Endothelial cell (in vitro differentiated cells): ENCODE measurements at places on chromosomes 5 and 9.

DNA sequence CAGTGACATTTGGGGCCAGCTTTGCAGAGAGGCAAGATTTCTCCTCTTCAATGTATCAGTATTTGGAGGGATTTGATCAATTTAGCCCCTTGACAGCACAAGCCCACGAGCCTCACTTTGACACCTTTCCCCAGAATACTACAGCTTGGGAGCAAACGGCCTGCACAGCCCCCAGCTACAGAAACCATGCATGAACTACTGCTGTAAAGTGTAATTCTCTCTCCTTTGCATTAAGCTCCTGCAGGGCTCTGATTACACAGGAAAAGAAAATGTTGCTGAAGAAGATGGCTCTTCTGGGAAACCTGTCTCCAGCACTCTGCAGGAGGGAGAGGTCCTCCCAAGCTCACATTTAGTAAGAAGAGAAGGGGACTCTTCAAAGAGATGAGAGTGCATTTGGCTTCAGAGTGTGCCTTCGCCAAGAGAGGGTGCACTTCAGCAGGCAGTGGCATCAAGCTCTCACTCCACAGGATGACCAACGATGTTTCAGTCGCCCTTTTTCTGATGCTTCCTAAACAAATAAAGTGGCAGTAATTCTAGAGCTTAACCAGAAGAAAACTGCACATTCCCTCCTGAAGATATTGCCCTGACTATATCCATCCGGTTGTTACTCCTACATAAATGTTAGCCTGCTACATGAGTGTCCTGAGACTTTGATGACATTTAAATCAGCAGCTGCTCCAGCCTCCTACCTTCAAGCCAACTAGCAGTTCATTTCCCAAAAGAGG lies 272.2 kb downstream of the AUH start:
- no peak for DNase-seq

DNA sequence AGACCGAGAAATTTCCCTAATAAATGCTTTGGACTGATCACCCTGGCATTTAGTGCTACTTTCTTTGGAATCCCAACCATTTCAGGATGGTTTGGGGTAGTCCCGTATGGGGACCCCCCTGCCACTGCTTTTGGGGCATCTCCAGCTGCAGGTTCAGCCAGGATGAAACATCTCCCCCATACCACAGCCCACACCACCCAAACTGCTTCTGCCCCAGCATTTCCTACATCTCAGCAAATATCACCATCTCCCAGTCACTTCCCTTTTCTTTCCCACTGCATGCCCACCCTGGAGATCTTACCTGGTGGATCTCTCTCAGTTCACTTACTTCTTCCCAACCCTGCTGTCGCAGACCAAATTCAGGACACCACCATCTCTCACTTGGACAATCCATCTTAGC lies 4.8 kb upstream of the P4HA2 start:
- DNase-seq = no peak

- no peak for DNase-seq
These were observed 220.6 kb upstream of the EDIL3 start for GRCh38 chr5:84605241-84605640.

- no peak for DNase-seq
These were observed 480.0 kb downstream of the TAF11L14 start for GRCh38 chr5:18114151-18114757.

- no peak for DNase-seq
These were observed 11.8 kb downstream of the SUB1 start for GRCh38 chr5:32597041-32597629.

DNA sequence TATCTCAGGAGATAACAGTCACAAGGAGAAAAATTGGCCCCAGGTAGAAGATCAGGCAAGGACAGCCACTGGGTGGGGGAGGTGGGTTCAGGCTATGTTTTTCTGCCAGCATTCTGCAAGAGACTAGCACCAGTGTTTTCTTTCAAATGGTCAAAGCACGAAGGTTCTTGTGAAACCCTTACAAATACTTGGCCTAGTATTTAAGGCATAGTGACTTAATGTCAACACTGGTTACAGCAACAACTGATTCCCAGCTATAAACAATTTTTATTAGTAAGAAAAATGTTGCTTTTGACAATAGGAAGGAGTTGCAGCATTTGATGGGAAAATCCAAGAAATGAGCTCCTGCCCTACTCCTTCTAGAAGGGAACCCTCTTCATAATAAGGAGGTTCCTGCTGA lies 349.6 kb downstream of the SLIT3 start:
- DNase-seq = no peak

DNA sequence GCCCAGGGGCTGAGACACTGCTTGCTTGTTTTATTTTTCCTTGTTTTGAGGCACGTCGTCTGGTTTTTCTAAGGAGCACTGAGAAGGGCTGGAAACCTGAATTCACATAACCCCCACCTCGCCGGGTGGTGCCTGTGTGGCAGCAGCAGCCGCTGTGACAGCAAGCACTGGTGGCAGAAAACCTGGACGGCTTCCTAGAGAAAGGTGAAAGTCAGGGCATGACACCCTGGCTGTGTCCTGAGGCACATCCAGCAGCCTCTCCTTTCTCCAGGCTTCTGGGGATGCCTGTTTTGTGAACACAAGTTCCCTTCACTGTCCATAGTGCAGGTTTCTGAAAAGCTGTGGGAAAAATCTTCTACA lies 29.2 kb downstream of the MRPL36 start:
- no peak for DNase-seq

- DNase-seq = no peak
These were observed 42.9 kb upstream of the SPTLC1 start for GRCh38 chr9:92158097-92158601.

GRCh38 chr9:85949586-85950335 lies 8.8 kb downstream of the NAA35 start:
- DNase-seq = no peak

- no peak for DNase-seq
These were observed 157.8 kb downstream of the MED10 start for GRCh38 chr5:6220346-6221088.

DNA sequence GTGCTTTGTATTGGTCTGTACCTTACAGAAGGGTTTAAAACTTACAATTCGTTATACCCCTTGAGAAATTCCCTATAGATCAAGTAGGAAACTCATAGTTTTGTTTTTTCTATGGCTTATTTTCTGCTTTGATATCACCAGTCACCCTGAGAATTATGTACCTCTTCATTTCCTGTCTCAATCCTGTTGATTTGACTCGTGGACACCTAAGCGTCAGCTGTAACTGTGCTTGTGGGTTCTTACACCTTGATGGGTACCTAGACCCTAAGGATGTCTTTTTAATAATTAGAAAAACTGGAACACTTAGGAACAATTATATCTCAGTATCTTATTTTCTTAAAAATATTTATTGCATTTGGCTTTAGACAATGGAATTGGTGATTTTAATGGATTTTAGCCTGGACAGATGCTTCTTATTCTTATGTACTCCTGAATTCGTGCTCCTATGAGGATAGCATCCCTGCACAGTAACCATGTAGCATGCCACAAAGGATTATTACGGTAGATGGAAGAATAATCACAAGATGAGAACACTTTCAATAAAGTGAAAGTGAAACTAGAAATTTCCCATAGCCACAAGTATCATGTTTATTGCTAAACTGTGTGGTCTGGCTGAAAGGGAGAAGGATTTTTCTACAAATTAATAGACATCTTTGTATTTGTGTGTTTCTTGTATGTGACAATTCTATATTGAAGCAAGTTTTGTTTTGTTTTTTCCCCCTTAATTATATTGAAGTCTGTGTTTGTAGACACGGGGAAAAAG lies 1920.3 kb upstream of the WWC1 start:
- DNase-seq = no peak

- DNase-seq = no peak
These were observed 7.9 kb upstream of the ANKDD1B start for GRCh38 chr5:75603371-75603770.

DNA sequence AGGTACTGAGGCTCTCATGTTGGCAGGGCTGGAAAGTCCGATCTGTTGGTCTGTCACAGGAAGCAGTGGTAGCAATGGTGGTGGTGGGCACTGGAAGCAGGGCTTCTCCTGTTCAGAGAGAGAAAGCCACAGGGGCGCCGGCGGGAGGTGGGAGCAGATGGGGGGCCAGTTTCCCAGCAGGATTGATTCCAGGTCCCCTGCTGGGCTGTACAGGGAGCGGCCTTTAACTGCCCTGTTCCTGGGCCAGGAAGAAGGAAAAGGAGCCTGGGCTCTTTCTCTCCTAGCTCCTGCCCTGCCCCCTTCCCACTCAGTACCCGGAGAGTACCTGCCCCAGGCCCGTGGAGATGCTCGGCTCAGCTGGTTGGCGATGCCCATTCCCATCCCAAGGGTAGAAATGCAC lies 2.6 kb upstream of the DAB2IP start:
- no peak for DNase-seq

DNA sequence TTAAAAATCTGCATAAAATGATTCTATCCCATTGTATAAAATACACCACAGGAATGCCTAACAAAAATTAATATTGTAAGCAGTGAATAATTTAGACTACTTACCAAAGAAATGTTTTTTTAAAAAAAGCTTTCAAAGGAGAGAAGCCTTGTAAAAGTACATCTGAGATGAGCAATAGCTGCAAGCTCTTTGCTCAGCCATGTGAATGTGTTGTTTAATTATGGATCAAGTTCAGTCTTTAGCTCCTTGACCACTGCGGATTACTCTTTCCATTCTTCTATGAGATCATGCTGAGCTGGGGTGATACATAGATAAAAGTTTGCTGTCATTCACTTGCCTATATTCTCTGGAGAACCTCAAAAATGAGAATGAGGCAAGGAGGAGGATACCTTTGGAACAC lies 782.4 kb upstream of the ZNF608 start:
- no peak for DNase-seq

GRCh38 chr5:41057231-41057630 lies 13.9 kb downstream of the MROH2B start:
- DNase-seq = no peak

- no peak for DNase-seq
These were observed 91.0 kb downstream of the HSPA4 start for GRCh38 chr5:133142782-133143181.

DNA sequence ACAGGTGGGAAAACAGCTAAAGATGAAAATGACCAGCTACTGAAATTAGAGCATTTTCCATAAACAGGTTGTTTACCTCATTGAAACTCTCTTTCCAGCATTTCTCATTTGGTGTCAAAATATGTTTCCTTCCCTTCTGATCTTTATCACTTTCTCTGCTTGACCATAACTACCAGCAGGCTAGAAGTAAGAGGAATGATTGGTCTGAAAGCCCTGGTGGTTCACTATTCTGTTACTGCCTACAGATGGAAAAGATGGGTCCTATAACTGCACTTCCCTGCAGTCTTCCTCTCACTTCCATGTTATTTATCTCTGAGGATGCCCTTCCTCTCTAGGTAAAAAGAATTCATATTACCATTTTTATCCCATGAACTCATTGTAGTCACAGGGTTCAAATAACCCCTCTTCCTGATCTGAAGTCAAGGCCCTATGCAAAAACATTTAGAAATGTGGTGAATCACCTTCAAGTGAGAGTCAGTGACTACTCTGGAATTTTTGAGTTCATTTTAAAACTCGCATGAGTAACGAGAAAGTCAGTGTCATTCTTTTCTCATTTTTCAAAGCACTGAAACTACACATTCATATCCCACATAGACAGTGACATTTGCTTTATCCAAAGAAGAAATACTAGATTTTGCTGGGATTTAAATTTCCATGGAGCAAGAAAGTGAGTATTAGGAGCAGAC lies 51.7 kb downstream of the ZNF474 start:
- DNase-seq = no peak

GRCh38 chr5:4570047-4570995 lies 569.8 kb upstream of the ADAMTS16 start:
- DNase-seq = no peak

DNA sequence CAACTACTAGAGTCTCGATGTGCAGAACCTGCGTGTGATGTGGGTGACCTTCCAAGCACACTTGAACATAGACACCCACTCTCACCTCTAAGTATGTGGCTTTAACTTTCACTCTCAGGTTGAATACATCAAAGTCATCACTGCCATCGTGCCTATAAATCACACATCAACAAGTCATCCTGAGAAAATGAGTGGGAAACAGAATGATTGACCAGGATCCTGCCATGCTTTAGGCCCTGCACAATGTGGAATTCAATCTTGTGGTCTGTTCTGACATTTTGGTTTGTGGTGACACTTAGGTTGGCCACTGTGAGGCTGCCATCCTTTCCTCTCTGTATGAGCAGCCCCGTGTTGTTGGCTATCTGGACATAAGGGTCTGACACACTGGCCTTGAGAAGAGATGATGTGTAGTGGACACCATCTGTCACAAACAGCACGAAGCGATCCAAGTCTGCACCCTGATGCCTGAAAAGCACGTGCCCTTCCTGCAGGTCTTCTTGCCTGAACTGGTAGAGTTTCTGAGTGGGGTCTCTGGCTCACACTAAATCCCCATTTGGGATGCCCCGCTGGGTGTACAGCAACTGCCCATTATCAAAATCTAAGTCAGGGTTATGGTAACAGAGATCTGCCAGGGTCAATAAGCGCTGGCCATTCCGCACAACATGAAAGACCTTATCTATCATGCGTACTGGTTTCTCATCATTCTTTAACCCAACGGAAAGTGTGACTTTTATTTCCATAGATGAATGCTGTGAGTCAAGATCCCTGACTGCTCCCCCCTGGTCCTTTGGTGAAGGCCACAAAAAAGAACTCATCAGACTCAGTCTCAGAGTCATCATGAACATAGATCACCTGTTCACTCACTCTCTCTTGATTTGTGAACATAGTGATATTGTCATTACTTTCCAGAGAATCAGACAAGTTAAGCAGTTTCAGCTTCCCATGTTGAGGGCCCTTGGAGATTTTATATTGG lies 116.6 kb downstream of the ESM1 start:
- DNase-seq = no peak

DNA sequence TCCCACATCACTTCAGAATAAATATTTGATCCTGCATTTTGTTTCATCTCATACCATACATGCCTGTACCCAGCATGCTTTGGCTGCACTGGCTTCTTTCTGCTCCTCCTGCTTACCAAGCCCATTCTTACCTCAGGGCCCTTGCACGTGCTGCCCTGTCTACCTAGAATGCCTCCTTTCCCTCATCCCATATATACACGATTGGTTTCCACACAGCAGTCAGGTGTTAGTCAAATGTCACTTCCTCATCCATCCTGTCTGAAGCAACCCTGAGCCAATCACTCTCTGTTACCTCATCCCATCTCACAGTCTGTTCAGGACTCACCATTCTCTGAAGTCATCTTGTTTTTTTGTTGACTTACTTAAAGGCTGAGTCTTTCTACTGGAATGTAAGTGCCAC lies 30.3 kb downstream of the CAST start:
- DNase-seq = no peak

GRCh38 chr9:105485131-105485530 lies 37.3 kb downstream of the FSD1L start:
- no peak for DNase-seq

GRCh38 chr9:73269430-73270101 lies 117.9 kb downstream of the ANXA1 start:
- DNase-seq = no peak

GRCh38 chr5:176818391-176819098 lies 8.2 kb downstream of the UNC5A start:
- no peak for DNase-seq

DNA sequence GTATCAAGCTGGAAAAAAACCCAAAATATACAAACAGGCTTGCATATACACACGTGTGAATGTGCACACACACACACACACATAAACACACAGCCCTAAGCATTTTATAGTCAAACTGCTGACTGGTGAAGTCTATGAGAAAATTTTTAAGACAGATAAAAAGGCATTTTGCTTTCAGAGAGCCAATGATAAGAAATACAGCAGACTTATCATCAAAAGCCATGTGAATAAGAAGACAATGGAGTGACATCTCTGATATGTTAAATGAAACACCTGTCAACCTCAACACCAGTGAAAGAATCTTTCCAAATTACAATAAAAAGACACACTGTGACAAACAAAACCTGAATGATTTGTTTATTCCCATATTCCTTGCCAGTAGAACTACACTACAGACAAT lies 233.3 kb downstream of the CDH9 start:
- no peak for DNase-seq
